ENCODE measurements at places on chromosomes 2 and 18.

DNA sequence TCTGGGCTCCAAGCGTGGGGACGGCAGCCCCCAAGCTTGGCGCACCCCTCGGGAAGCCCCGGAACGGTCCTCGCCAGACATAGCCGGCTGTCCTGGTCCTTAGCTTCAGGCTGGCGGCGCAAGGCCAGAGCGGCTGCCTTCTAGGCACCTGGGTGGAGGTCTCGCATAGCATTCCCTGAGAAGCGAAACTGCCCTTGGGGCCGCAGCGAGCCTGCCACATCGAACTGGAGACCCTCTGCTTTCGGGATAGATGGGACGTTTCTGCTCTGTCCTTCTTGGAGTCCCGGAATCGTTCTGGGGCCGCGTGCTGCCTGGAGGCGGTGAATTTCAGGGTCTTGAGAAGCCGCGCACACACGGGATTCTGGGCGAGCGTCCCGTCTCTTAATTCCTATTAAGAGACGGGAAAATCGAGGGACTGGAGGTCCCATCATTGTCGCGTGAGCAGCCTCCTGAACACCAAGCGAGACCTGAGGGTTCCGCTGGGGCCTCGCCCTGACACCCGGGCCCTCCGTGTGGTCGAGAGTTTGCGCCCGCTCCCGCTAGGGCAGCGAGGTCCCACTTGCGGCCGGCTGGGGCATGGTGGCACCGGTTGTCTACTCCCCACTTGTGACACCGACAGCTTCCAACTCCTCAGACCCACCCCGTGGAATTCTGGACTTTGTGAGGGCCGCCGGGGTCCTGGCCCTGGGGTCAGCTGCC is 9.7 kb upstream of the EN1 start:
- DNase-seq = no peak

DNA sequence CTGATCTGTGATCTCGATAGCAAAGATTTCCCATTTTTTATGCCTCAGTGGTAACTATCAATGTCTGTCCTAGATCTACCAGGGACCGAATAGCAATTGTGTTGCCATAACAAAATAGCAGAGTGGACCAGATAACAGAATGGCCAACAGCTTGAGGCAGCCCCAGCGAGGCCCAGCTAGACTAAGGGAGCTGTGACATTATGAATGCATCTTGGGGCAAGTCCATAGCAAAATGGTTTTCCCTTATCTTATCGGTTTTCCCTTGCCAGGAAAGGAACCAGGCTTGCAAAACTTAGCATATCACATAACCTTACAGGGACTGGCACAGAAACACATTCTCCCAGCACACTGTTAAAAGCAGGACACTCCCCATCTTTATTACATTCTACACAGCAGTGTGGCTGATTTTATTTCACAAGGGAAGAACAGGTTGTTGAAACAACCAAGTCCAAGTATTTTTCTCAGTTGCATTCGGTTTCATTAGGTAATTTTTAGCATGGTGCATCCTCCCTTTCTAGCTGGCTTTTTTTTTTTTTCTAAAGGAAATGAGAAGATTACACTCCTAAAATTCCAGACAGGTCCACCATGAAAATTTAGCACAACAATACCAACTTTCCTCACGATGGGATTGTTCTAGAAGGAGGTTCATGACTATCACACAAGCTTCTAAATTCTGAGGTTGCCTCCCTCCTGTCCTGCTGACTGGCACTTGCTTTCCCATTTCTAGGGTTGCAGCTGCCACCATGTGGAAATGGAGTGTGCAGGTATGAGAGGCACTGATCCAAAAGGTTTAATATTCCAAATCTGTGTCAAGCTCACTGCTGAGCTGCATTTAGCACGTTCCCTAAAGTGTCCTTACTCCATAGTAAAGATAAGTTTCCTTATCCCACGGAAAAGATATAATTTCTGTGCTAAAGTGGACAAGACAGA is 97.0 kb upstream of the SLC35G4 start:
- DNase-seq = no peak

GRCh38 chr2:25521665-25522387 is 151.6 kb downstream of the DTNB start:
- no peak for DNase-seq

GRCh38 chr2:56534321-56534720 is 350.5 kb downstream of the CCDC85A start:
- no peak for DNase-seq

GRCh38 chr2:121375621-121376159 is 90.7 kb upstream of the TFCP2L1 start:
- DNase-seq = no peak

DNA sequence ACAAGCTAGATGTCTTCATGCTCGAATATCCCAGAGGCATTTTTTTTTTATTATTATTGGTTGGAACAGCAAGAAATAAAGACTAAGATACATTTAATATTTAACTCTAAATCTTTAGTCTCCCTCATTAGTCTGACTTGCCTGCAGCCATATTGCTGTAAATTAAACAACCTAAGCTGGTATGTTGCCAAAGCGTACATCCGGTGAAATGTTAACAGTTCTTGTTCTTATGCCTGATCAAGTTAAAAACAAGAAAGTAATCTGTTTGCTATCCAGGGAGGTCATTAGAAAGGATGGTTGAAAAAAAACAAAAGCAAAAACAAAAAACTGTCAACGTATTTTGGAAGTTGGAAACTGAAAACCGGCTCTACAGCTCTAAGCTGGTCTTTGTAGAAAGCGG is 125.9 kb upstream of the NABP1 start:
- no peak for DNase-seq

DNA sequence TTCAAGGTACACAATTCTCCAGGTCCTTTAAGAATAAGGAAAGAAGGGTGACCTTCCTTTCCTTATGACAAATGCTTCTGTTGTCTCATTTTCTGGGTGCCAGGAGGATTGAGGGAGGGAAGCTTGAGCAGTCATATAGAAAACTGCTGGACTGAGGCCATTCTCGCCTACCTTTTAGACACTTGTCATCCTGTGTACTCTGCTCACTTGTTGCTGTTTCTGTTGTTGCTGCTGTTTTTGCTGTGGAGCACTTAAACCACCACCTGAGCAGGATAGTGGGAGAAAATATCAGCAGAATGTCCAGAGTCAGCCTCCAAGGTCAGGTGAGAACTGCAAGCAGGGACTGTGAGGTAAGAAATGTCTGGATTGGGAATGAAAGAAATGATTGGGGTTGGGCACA is 2.8 kb downstream of the DNAJC5G start:
- DNase-seq = no peak

DNA sequence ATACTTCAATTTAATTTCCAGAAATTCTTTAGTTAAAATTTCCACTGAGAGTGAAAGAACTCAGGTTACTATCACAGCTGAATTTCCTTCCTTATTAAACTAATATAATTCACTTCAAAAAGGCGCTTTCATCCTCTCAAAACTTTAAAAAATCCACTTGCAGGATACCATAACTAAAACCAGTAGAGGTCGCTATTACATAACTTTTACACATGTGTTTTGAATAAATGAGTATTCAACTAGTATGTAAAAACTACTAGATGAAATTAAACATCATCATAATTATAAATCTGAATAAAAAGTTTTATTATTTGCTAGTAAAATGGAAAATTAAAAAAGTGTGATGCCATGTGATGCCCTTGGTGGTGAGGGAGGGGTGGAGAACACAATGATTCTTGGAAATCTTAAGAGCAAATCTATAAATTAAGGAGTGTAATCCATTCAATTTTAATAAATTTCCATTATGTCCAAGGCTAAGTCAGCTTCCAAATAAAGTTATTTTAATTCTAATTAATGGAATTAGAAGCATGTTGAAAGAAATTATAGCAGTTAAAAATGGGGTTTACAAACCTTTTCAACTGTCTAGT is 61.4 kb downstream of the SOS1 start:
- DNase-seq = no peak

Data from activated CD4-positive, alpha-beta T cell treated with anti-CD3 and anti-CD28 coated beads, Interleukin-2, amount 50 U/mL, for 48 hours (primary cell).